ENCODE measurements at places on chromosomes 11 and 22.

GRCh38 chr11:64778223-64778472, 194 bp downstream of the SF1 start:
- DNase-seq = no peak

GRCh38 chr11:95585752-95586077, 203.9 kb downstream of the FAM76B start:
- DNase-seq = no peak

DNA sequence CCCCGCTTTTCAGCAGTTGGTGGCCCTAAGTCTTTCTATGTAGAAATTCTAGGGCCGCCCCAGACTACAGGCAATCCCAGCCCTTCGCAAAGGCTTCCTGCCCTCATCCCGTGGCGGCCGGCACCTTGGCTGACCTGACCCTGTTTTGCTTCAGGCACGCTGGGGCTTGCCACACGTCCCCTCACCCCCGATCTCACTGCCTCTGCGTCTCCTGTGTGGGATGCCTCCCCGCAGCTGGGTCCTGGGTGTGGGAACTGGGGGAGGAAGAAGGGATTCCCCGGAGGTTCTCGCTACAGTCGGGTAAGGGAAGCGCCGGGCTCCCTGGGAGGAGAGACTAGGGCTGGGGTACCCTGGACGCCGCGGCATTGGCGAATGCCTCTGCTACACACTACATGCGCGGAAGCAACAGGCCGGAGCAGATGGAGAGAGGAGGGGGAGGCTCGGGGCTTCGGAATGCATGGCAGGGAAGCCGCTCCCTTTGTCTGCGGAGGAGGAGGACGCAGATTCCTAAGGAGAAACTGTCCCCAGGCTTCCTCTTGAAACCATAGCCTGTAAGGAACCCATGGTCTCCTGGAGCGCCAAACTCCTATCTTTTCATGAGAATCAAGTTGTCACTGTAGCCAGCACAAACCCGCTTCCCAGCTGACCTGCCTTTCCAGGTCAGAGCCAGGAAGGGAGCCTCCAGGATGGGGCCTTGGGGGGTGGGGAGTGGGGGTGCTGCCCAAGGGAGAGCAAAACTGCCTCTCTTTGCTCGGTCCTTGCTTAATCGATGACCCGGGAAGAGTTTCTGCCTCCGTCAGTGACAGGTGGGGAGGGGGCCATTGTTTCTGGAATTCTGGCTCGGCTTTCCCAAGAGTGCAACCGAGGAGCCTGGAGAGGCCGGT, 1.4 kb downstream of the DTX4 start:
- no peak for DNase-seq

DNA sequence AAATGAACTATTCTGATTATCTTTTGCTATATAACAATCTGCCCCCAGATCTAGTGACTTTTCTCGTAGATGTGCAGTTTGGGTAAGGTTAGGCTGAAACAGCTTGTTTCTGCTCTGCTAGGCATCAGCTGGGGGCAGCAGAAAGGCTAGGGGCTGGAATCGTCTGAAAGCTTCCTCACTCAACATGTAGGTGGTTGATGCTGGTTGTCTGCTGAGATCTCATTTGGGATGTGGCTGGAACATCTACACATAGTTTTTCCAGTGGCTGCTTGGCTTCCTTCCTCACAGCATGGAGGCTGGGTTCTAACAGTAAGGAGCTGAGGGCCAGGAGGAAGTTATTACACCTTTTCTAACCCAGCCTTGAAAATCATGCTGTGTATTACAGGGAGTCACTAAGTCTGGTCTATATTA, 30.2 kb downstream of the USP47 start:
- DNase-seq = no peak

DNA sequence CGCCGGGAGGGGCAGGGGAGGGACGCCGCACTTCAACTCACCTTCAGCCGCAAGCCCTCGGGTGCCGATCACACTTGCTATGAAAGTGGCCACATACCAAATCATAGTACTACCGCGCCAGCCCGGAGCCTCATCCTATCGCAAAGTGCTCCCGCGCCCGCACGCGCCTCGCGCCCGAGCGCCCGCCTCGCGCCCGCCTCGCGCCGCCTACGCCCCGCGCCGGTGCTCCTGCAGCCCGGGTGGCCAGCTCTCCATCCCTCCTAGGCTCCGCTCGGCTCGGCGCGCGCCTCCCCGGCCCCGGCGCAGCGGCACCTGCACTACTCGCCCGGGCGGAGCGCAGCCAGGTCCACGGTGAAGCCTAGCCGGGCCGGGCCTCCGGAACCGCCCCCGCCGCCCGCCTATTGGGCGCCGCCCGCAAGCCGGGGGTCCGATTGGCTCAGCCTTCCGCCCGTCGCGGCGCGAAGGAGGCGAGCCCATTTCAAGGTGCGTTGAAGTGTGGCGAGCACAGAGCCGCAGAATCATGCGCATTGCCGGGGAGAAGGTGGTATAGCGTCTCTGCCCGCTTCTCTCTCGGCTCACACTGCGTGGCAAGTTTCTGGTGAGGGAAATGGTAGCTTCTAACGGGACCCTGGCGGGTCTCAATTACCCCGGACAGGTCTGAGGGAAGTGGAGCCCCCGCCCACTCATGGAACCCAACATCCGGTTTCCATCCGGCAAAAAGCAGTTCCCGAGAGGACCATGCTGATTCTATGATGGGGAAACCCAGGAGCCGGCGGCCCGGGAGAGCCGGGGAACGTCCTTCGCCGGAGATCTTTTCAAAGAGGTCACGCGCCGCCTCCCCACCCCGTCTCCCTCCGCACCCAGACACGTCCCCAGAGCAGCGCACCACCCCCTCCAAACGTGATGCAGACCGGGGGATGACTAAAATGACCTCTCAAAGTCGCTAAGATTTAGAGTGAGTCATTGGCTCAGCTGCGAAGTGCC, at the start of gene IGSF9B:
IGSF9B (minus strand) TSS at position 319 of the 984 bp plus-strand sequence; CDS start at position 105, 214 bp downstream.
- DNase-seq = peak; percentile 89

- DNase-seq = no peak
Measured at GRCh38 chr22:32326647-32327046, 31.0 kb upstream of the RFPL3 start.

DNA sequence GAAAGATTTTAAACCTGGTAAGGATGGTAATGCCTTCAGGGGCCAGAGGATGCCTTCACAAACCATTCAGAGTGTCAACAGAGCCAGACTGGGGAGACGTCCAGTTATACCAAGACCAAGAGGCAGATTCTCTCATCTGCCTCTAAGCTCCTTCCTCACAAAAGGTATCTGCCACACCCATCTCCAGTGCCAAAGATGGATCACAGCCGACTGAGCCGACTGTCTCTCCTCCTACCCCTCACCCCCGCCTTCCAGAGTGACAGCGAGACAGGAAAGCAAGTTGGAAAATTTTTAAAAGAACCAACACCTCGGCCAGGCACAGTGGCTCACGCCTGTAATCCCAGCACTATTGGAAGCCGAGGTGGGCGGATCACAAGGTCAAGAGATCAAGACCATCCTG, 79.1 kb upstream of the AKIP1 start:
- no peak for DNase-seq

- no peak for DNase-seq
Measured at GRCh38 chr22:46286941-46287872, 9.5 kb upstream of the GTSE1 start.

DNA sequence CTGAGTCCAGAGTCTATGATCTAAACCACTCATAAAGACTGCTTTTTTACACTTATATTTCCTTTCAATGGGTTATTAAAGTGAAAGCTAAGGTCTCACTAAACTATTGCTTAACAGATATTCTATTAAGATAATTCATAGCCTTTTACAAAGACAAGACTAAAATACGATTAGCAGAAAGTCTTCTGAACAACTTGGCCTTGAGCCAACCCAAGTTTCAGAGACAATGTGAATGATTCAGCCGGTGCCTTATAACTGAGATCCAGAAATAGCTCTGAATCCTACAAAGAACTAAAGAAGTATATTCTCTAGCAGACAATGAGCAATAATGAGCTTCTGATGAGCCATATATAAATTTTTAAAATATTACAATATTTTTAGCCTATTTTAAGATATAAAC, 41.5 kb upstream of the CARD18 start:
- no peak for DNase-seq

DNA sequence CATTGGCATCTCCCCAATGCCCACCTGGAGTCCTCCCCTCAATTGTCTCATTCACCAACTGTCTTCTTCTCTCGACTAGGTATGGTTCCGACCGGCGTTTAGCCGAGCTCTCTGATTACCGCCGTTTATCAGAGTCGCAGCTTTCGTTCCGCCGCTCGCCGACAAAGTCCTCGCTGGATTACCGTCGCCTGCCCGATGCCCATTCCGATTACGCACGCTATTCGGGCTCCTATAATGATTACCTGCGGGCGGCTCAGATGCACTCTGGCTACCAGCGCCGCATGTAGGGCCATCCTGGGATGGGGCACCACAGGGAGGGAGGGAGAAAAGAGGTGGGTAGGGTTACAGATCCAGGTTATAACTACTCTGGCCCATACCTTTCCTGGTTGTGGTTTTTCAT, 10.0 kb downstream of the RBM14 start:
- no peak for DNase-seq

DNA sequence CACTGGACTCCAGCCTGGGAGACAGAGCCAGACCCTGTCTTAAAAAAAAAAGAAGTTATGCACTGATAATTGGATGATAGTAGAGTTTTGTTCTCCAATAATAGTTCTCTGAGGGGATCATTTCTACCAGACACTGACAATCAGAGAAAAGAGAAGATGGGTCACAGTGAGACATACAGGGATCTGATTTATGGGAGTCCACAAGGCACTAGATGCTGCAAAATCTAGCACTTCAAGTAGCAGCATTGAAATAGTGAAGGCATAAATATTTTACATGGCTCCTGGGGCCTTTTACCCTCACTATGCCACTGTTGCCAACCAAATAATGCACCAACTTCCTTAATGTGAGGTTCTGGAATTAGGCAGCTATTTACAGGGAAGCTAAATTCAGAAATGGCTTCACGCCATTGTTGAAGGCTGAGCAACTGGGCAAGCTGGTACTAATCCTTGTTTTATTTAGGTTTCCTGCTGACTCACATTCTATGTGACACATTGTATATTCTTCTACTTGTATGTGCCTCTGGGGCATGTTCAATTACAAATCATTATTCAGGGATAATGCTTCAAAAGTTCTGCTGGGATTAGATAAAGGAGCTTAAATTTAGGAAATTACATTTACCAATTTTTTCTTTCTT, 38.2 kb upstream of the ABTB2 start:
- DNase-seq = no peak

GRCh38 chr11:71302534-71302909, 50.1 kb upstream of the SHANK2 start:
- no peak for DNase-seq

- DNase-seq = no peak
Measured at GRCh38 chr11:12845739-12846358, 163.3 kb upstream of the RASSF10 start.

GRCh38 chr11:70848243-70848750, 404.1 kb downstream of the SHANK2 start:
- no peak for DNase-seq

GRCh38 chr11:128955636-128956035, 13.0 kb upstream of the TP53AIP1 start:
- no peak for DNase-seq

DNA sequence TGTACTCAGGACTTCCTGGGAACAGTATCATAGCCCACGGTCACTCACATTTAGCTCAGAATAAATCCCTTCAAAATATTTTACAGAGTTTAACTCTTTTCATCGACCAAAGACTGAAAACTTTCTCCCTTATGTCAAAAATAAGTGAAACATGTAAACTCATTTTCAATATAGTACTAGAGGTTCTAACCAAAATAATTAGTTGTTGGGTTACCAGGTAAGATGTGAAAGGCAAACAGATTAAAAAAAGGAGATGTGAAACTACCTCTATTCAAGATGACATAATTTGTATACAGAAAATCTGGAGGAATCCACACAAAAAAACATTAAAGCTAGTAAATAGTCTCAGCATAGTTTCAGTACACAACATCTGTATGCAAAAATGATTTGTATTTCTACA, 20.3 kb downstream of the XKR3 start:
- no peak for DNase-seq

DNA sequence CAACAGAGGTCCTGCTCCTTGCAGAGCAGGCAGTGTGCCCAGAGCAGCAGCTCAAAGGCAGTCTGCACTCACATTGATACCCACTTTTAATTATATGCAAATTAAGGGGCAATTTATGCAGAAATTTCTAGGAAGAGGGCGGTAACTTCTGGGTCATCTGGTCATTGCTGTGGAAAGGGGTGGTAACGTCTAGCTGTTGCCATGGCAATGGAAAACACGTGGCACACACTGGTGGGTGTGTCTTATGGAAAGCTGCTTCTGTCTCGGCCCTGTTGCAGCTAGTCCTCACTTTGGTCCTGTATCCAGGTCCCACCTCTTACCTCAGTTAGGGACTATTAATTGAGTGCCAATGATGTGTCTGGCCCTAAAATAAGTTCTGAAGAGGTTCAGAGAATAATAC, 36.8 kb downstream of the BARX2 start:
- DNase-seq = no peak
